ENCODE measurements at places on chromosomes 13 and 19.

- DNase-seq: no peak
These were observed 8.3 kb downstream of the RPS19 start for GRCh38 chr19:41868120-41868988.

DNA sequence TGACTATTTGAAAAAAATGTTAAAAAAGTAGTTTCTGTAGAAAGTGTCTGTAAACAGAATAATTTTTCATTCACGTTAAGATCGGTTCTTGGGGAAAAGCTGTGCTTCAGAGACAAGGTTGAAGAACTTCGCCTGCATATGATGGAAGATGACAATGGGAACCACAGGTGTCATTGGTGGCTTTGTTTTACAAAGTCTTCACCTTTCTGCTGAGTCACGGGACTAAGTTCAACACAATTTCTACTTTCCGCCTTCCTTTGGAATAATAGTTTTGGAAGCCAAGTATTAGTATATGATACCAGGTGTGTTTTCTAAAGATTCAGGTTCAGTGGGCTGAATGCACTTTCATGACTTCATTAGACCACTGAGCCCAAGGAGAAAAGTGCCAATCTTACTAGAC is 155.6 kb upstream of the RNF113B start:
- DNase-seq: no peak

- no peak for DNase-seq
These were observed 233.9 kb upstream of the TSHZ3 start for GRCh38 chr19:31583148-31583547.

- DNase-seq: peak; percentile 53
These were observed 52.6 kb downstream of the ALOX5AP start for GRCh38 chr13:30787738-30788525.

DNA sequence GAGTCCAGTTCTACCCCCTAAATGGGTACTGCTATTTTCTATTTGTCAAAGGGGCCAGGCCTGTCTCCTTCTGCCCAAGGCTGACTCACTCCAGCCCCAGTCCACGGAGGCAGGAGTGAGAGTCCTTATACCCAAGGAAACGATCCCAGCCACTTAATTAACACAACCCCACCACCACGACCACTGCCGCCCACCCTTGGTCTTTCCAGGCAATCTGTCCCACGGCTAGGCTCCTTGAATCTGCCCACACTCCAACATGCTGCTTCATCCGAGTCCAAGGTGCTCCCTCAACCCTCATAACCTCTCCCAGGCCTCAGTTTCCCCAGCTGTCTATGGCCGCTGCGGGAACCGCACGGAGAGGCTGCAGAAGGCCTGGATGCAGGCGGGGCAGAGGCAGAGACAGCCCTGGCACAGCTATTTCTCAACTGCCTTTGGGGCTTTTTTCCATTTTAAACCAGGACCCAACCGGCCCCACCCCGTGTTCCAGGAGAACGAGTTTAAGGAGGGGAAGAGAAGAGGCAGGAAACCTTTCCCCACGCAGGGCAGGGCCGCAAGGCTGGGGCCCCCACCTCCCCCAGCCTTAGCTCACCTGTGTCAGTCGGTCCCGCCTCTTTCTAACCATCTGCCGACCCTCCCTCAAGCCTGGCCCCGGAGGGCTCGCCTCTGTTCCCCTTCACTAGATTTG is 746 bp downstream of the RAB3D start:
- DNase-seq: no peak

GRCh38 chr13:25958986-25959385 is 92.8 kb downstream of the SHISA2 start:
- DNase-seq: no peak

- no peak for DNase-seq
These were observed 19.3 kb downstream of the ENOX1 start for GRCh38 chr13:43767341-43767931.

DNA sequence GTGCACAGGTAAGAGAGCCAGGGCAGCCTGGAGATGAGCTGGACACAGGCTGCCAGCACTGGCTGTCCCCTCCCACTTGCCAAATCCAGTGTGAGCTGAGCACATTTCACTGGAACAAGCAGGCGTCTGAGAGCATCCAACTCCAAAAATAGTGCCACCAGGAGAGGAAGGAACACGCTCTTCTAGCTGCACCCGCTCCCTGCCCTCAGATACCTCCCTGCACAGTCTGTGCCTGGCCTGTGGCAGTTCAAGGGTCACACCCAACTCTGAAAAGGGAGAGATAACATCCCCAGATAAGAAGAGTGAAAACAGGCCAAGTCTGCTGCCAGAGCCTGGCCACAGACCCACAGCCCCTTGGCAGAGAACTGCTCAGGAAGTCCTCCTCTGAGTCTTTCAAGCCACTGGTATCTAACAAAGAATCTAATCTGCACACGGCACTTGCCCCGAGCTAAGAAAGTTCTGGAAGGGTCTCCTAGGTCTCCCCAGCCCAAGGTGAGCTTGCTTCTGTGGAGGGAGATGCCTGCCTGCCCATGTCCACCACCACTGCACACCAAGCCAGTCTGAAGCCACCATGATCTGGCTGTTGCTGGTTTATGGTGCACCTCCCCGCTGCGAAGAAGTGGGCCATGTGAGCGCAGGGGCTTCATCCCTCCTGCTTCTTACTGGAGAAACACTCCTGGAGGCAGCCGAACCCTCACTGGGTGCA is 14.7 kb downstream of the ELL start:
- DNase-seq: no peak

DNA sequence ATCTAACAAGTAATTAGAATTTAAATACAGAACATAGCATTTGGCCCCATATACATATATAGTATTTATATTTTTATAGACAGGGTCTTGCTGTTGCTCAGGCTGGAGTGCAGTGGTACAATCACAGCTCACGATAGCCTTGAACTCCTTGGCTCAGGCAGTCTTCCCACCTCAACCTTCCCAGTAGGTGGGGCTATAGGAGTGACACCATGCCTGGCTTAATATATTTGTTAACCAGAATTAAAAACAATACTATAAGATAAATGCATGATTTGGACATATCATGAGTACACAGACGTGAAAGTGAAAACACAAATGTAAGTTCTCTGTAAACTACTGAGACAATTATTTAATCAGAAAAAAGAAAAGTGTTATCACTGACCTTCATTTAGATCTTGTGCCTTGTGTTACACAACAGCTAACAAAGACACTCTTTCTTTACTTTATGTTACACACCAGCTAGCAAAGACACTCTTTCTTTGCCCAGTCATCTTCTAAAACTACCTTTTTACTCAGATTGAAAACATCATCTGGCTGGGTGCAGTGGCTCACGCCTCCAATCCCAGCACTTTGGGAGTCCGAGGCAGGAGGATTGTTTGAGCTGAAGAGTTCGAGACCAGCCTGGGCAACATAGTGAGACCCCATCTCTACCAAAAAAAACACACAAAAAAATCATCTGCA is 22.6 kb downstream of the CARS2 start:
- DNase-seq: no peak

DNA sequence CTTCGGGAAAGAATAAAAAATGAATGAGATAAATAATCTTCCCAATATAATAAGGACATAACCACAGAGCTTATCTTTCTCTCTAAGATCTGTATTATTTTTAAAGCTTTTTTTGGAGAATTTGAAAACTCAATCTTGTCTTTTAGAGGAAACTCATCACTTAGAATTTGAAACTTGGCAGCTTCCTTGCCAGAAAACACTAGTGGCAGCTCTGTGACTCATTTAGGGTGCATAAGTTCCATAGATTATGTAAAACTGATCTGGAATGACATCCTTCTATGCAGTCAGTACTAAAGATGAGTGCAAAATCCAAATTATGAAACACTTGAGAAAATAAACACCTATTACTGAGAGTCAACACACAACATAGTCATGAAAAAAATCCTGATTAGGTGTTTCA is 848.0 kb downstream of the DACH1 start:
- DNase-seq: no peak

All from GM13976 (cell line).